Fibroblast of gingiva (primary cell): ENCODE measurements at places on chromosomes 7 and 10.
A peak's percentile ranks its signal among the peaks of the same experiment; 100 is the strongest.

DNA sequence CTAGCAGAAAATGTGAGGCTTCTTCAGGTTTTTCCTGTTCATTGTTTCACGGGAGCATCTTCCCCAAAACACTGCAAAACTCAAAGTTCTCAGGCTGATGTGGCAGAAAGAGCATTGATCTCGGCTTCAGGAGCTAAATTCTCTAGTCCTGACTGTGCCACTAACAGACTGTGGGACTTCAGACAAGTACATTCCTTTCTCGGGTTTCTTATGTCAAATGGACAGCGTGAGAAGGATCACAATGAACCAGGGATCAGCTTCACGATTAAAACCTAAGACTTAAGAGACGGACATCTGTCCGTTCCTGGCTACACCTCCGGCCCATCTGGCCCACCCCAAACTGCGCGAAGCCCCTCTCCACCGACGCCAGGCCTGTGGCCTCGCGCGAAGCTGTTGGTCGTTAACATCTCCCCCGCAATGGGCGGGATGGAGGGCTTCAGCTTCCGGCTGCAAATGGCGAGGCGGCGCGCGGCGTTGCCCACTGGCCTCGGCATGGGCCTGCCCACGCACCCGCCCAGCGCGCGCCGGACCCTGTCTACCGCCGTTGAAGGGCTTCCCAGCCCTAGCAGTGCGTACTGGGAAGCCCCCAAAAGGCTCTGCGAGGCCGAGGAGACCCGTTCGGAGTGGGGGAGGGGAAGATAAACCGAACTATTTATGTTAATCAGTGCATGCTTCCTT lies 549 bp upstream of the DDX50 start:
- no peak for DNase-seq

- DNase-seq = peak; percentile 10
Measured at GRCh38 chr10:91043173-91043910, 122.5 kb upstream of the ANKRD1 start.

DNA sequence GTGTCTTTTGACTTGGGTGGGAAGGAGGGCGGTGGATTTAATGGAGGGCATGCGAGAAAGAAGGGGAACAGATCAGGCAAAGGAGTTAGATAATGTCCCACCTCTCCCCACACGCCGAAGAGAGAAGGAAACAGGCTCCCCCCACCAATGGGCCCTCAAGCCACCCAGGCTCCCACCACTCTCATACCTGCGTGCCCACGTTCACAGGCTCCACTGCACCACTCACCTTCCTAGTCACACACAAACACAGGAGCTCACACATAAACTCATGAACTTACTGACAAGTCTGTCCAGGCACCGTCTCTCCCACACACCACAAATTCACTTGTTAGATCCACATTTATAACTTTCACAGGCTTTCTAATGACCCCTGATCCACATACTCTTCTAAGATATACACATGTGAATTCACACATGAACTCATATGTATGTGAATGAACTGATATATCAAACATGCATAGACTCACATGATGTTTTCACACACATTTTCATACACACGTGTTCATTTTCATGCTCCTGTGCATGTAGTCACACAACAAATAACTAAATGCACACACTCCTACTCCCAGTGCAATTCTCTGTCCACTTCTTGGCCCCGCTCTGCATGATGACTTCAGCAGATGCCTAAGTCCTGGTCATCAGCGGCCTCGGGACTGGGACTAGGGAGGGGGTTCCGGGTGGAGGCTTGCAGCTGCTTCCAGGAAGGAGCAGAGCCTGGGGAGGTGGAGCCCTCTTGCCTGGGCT lies 1.5 kb downstream of the LZTS2 start:
- peak; percentile 92 for DNase-seq

GRCh38 chr10:71426058-71426605 lies 29.4 kb downstream of the CDH23 start:
- DNase-seq = no peak

DNA sequence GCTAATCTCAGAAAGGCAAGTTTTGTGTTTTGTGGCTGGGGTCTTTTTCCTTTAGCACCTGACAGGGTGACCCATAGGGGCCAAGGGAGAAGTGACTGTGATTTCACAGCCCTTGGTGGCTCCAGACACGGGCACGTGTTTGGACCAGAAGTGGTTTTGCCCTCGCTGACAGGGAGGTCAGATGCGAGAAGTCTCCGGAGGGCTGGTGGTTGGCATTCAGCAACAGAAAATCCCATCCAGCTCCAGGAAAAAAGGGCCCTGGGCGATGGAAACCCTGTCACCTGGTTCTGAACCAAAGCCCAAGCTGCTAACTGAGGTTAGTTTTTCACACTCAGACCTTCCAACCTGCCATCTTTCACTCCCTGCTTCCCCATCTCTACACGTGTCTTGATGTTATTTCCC lies 272.9 kb downstream of the TRIL start:
- no peak for DNase-seq

- peak; percentile 64 for DNase-seq
Measured at GRCh38 chr7:51034521-51035264, 252.0 kb upstream of the GRB10 start.

- no peak for DNase-seq
Measured at GRCh38 chr7:4607311-4607729, 74.8 kb upstream of the FOXK1 start.

DNA sequence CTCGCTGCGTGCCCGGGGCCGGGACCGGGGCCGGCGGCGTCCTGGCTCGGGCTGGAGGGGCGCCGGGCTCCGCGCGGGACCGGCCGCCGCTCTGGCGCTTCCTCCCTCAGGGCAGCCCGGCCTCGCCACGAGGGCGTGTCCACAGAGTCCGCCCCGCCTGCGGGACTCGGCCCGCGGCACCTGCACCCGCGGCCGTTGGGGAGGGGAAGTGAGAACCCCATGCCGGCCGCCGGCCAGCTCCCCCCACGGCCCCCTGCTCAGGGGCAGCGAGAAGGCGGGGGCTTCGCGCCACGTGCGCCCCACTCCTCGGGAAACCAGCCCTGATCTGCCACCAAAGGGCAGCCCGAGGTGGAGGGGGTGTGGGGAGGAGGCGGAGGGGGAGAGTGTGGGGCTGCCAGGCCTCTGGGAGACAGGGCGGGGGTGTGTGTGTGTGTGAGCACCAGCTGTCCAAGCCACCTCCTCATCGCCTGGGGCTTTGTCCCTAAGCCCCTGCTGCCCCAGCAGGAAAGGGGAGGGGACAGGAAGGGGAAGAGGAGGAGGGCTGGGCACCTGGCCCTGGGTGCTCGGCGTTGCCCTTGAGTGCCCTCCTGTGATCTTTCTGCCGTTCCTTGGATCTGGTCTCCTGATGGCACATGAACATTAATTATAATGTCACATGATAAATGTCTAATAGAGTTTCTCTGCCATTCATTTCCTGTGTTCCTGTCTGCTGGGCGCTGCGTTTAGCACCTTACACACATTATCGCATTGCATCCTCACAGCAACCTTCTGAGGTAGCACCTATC lies at the start of gene PIK3AP1:
Gene PIK3AP1, minus strand, starts transcription at position 93 of the 785 bp plus-strand sequence. CDS start 120 bp downstream, outside the sequence.
- no peak for DNase-seq

DNA sequence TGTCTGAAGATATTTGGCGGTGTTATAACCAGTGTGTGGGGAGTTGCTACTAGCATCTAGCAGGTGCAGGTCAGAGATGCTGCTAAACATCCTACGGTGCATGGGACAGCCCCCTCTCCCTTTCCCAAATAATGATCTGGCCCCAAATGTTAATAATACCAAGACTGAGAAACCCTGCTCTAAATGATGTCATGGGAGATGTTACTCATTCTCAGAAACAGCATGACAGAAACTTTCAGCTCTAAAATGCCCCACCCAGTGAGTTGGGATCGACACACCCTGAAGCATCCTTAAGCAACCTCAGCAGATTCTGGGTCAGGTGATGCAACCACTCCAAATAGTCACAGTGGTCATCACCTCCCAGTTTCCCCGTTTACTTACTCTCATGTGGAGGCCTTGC lies 108.8 kb upstream of the MPP7 start:
- no peak for DNase-seq

- no peak for DNase-seq
Measured at GRCh38 chr10:97850446-97850845, 803 bp downstream of the GOLGA7B start.

GRCh38 chr7:128431221-128431620 lies 21.4 kb upstream of the IMPDH1 start:
- DNase-seq = no peak

DNA sequence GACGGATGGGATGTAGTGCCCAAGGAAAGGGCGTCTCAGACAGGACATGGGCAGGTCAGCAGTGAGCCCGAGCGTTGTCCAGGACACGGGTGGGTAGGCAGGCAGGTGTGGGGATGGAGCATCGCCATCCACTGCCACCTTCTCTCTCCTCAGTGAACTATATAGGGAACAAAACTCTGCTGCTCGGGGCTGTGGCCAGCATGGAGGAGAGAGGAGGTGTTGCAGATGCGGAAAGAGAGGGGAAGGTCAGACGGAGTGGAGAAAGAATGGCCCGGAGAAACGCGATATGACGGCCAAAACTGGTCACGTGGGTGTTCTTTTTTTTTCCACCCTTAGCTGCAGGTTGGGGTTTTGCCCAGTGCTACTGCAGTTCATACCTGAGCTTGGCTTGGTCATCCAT lies 71.2 kb downstream of the GRID1 start:
- no peak for DNase-seq

DNA sequence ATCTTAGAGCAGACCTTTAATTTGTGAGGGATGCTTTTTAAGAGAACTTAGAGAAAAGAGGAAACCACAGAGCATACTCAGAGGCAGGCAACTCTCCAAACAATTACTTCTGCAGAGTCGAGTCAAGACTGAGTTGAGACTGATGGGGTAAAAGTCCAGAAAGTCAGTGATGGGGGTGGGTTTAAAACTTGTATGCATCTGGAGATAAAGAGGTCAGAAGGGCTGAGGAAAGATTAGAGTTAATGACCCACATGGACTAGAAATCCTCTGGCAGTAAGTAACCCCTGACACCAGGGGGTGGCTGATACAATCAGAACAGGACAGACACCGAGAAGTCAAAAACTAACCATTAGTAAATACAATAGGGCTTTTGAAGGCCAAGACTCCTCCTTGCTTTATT lies 42.4 kb upstream of the SEPTIN7 start:
- DNase-seq = no peak

DNA sequence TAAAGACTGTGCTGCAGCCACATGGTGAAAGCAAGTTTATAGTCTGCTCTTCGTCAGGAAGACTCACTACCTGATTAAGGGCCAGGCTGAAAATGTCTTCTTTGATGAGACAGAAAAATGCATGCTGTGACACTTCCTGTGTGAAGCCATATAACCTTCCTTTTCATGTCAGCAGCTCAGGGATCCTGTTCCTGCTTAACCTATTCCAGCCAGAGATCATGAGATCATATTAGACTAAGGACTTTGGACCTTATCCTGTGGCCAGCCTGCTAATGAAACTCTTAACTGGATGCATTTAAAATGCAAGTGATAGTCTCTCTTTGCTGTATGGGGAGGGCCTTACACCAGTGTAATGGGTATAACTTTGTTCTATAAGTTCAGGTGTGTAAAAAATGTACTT lies 165.2 kb downstream of the PTEN start:
- no peak for DNase-seq

- DNase-seq = peak; percentile 85
Measured at GRCh38 chr7:18212758-18213157, 185.1 kb upstream of the PRPS1L1 start.

DNA sequence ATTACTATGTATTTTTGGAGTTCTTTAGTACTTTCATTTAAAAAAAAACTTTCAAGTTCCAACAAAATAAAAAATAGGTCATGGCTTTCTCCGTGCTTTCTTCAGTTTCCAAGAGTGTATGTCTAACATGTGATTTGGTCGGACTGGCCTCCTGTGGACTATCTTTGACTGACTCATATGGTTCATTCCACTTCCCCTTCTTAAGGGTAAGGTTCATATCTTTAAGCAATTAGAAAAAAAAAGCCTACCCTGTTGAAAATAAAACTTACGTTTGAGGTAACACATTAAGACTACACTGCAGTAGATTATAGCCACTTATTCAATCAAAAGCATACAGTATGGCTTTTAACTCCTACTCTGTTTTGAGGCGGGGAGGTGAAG lies 112.8 kb upstream of the AHR start:
- peak; percentile 55 for DNase-seq

DNA sequence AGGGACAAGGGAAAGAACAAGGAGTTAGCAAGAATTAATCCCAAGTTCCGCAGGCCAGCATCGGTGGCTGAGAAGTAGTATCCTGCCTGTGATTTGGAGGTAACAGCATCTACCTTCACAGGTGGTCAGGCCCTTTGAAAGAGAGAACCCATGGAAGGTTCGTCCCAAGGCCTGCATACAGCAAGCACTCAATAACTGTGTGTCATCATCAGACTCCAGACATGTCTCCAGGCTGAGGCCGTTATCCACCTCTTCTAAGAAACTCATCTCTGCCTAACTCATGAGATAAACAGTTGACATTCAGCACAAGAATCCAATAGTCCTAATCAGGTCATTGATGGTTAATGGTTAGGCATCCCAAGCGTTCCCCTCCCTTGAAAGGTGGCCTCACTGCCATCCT lies 45.0 kb downstream of the CTBP2 start:
- no peak for DNase-seq

- DNase-seq = no peak
Measured at GRCh38 chr7:138505361-138505873, 45.4 kb downstream of the TRIM24 start.

DNA sequence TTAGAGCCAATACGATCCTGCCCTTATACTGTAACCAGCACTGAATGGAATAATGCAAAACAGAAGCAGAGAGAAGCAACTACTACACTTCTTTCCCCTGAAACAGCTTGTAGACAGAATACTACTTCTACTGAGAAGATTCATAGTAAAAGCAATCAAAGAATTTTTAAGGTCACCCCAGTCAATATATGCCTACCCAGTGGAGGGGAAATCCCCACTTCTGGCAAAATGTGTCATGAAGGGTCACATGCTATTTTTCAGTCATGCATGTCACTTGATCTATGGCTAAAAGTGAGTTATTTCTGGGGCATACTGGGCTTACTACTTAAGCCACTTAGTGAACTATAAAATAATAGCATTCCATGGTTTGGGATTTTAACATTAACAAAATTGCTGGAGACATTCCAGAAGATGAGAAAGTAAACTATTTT lies 25.6 kb downstream of the IRF5 start:
- peak; percentile 10 for DNase-seq

GRCh38 chr7:34373940-34374339 lies 284.1 kb upstream of the NPSR1 start:
- DNase-seq = no peak
